ENCODE measurements at places on chromosomes 5 and 9.

- DNase-seq, result no peak
Measured at GRCh38 chr9:136721339-136722092, 9.1 kb downstream of the DIPK1B start.

DNA sequence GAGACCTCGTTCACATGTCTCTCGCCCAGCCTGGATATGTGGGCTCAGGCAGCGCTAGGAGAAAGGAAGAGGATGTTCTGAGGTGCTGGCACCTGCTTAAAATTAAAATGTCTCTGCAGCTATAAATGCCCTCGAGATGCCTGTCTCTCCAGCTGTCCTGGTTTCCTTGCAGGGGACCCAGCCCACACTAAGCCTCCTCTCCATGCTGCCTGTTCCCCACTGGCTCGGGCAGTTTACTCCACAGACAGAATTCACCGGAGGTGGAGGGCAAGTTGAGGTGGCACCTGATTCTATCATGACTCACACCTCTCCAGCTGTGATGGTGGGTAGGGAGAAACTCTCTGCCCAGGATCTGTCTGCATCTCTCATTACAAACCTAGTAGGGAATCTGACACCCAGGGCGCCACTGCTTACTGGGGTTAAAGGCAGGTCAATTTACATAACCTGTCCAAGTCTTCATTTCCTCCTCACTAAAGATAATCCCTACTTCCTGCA, 420.9 kb downstream of the SPOCK1 start:
- DNase-seq, result no peak

GRCh38 chr5:155728857-155729683, 597.9 kb upstream of the SGCD start:
- DNase-seq, result peak; percentile 34

GRCh38 chr5:57889558-57889957, 406.9 kb upstream of the ACTBL2 start:
- DNase-seq, result no peak
